ENCODE measurements at places on chromosomes 11 and 22. TPM values are rescaled to one million over a fixed set of nuclear protein-coding genes. Genes with fewer than 3 reads are reported as not detected.

Gene DEFB131B
- total RNA-seq = not detected

Gene CFAP300
- not detected for total RNA-seq

Gene CLCF1
- total RNA-seq = 6.0 TPM

Gene FXYD6
- total RNA-seq = not detected

Gene C11orf52
- not detected for total RNA-seq

Gene OR52A1
- total RNA-seq = not detected

DNA sequence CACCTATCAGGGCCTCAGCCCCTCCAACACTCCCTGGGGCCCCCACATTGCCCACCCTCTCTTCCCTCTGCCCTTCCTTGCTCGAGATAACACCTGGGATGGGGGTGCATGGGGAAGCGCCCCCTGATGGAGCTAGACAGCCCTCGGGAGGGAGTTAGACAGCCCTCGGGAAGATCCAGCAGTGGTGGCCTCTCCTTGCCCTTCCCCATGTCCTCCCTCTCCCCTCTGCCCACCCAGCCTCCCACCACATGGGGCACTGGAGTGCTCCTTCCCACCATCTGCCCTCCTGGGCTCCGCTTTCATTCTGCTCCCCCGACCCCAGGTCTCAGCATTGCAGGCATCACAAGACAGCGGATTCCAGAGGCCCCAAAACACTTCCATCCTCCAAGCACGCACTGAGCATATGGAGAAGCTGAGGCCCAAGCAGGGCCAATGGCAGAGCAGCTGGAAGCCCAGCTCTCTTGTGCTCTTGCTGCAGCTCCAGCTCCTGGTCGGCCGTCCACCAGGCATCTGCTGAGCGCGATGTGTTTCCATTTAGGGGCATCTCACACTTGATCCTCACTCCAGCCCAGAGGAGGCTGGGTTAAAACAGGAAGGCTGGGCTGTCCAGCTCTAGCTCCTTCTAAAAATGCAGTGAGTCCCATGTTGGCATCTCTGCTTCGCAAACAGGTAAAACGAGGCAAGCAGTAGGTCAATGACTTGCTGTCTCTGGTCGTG, 65.6 kb downstream of the IGLL1 start:
- DNase-seq = no peak

DNA sequence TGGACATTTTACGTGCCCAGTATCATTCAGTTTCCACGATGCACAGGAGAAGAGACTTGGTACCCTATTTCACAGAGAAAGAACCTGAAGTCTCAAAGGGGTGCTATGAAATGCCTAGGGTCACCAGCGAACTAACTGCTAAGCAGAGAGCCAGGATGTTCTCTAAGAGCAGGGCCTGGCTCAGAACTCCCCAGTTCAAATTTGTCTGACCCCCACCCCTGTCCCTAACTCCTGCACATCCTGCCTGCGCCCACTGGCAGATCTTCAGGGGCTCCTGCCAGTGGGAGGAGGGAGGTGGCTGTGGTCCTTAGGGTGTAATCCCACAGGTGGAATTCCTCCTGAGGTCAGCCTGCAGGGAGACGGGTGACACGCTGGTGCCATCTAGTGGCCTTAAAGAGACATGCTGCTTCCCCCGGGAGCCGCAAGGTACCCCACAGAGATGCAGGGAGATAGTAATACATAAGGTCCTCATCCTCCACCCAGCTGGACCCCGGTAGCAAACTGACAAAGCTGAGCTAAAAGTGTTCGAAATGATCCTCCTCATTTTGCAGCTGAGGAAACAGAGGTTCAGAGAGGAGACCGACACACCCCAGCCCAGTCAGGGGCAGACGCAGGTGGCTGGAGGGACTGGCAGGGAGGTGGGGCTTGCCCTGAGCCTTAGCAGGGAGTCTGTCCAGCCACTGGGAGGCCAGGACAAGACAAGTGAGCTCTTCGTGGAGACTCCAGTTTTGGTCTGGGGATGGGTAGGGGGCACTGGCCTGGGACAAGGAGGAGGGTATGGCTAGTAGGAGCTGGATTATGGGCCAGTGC, 34.1 kb downstream of the MB start:
- DNase-seq = peak; percentile 80

GRCh38 chr11:120546312-120547205, 35.0 kb downstream of the GRIK4 start:
- no peak for DNase-seq

GRCh38 chr11:64148226-64148916, 17.5 kb downstream of the MACROD1 start:
- peak; percentile 55 for DNase-seq

GRCh38 chr11:2998073-2998850, 6.1 kb upstream of the NAP1L4 start:
- no peak for DNase-seq

DNA sequence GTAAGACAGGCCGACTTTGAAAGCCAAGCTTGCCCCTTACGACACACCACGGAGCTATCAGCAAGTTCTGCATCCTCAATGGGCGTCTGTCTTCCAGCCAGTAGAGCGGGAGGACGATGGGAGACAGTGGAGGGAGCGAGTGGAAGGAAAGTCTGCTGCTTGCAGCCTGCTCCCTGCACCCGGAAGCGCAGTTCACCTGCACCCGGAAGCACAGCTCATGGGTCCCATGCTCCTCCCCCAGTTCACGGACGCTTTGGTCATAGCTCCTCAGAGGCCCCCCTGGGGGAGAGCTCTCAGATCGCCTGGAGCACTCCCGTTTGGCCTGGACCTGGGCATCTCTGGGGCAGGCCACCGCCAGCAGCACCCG, 51.3 kb downstream of the FBLN1 start:
- DNase-seq = no peak
